ENCODE measurements at places on chromosomes 6 and 20.

GRCh38 chr20:32004963-32005362, 5.3 kb upstream of the CCM2L start:
- DNase-seq: no peak

DNA sequence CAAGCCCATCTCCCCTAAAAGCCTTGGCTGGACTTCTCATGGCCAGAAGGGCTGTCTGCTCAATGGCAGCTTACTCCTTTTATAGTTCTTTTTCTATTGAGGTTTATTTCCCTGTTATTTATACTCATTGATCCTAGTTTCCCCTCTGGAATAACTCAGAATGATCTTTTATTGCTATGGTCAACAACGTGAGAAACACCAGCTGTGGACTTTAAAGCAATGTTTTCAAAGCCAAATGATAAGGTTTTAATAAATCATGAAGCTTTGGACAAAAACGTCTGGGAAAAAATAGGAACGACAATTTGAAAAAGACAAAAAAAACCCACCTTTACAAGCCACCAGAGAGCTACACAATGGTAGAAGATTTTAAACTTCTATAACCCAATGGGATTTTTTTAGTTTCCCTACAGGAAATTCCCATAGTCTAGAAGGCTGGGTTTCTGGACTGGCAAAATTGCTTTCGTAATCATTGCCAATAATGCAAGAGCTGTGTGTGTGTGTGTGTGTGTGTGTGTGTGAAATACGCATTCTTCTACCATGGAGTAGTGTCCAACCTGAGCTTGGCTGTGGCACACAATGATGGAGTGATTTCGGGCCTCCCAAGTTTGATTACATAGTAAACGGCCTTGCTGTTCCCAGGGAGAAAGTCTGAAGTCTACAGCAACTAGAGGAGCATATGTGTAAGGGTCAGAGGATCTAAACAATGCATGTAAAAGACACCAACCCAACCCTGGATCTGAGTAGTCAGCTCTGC, 396.0 kb downstream of the SYNE1 start:
- no peak for DNase-seq

DNA sequence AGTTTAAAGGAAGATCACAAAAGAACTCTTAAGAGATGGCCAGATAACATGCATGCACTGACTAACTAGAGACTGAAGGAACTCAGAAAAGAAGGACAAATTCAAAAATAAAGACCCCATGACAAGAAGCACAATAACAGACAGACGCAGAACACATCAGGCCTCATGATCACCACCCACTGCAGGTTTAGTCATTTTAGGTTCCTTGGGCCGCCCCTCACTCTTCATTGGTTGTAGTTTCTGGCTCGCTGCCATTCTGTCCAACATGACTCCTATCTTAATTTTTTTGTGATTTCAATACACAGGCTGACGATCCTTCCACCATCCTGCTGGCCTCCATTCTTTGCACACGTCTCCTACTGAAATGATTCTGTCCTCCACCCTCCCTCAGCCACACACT, 21.6 kb downstream of the STX7 start:
- DNase-seq: no peak

DNA sequence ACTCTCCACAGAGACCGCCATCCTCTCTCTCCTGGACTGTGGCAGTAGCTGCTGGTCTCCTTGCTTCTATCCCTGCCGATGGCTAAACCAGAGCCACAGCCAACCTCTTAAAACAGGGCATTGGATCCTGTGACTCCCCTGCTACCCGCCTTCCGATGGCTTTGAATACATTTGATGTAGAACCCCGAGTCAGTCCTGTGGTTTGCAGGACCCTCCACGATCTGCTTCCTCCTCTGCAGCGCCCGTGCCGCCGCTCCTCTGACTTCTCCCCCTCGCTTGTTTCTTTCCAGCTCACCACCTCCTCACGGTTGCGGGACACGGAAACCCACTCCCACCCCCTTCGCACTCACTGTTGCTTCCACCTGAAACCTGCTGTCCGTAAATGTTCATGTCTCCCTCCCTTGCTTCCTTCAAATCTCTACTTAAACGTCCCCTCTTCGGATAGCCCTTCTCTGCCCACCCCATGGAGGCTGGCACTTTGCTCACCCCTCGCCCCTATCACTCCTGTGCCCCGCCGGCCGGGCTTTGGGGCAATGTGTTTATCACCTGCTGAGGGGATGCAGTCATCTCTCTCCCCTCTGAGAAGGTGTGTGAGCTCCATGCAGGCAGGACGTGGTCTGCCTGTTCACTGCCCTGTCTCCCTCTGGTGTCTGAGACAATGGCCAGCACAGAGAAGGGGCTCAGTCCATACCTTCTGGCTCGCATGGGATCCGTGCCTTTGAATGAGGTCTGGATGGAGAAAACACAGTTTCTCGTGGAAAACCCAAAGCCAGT, 67.8 kb downstream of the GFOD1 start:
- no peak for DNase-seq

GRCh38 chr6:144307880-144308279, 22.7 kb downstream of the UTRN start:
- no peak for DNase-seq

GRCh38 chr20:17024513-17025119, 202.2 kb upstream of the PCSK2 start:
- DNase-seq: no peak

DNA sequence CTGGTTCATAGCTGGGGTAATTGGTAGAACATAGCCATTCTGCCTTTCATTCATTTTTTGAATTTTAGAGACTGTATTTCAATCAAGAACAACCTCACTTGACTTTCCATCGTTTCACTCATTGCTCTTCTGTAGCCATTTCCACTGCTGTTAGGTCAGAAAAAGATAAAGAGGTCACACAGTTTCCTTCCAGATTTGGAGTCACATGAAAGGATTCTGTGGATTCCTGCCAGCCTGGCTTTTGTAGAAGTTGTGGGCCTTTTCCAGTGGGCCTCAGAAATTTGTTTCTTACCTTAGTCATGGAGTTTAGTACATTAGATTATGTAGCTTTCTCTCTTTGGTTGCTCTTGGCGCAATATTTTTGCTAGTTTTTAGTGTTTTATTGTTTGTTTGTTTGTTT, 157.8 kb downstream of the SASH1 start:
- no peak for DNase-seq

DNA sequence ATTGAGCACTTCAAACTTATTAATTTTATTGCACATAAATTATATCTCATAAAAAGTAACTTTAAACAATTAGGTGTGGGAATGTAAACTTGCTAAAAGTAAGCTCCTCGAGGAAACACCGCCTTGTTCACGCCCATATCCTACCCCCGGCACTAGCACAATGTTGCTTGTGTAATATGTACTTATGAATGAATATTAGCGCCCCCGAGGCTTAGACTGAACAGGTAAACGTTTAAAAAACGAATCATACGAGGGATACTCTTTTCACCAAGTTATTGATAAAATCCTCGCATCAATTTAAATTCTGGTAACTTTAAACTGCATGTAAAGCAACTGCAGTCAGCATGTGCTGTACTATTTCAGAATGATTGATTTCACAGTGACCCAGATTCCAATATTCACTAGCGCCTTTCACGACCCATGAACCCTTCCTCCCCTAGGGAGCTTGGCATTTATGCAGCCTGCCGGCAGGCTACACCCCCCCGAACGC, 637 bp downstream of the TFB1M start:
- DNase-seq: no peak

All from stimulated activated CD4-positive, alpha-beta T cell treated with anti-CD3 and anti-CD28 coated beads, Interleukin-12 subunit alpha, Interleukin-12 subunit beta, amount 100 ng/mL, for 48 hours (primary cell).